Stimulated activated effector memory CD8-positive, alpha-beta T cell treated with anti-CD3 and anti-CD28 coated beads, Interleukin-12 subunit alpha, Interleukin-12 subunit beta, amount 100 ng/mL, for 72 hours (primary cell): ENCODE measurements at places on chromosomes 1 and 21.

DNA sequence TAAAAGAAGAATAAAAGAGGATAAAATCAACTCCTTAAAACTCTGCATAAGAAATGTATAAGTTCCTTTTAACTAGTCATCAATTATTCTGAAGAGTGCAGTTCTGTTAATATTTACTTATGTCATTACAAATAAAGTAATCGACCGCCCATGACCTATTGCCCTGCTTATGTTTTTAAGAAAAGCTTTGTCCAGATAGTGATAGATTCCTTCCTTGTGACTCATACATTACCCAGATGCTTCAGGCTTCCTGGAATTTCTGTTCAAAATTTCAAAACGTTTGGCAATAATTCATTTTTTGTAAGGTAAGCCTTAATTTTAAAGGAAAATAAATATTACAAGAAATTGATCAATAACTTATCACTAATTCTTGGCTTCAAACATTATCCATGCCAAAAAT is 918.2 kb upstream of the ADGRL2 start:
- no peak for DNase-seq

- peak; percentile 51 for DNase-seq
These were observed 1.9 kb downstream of the S100A11 start for GRCh38 chr1:152034654-152035538.

DNA sequence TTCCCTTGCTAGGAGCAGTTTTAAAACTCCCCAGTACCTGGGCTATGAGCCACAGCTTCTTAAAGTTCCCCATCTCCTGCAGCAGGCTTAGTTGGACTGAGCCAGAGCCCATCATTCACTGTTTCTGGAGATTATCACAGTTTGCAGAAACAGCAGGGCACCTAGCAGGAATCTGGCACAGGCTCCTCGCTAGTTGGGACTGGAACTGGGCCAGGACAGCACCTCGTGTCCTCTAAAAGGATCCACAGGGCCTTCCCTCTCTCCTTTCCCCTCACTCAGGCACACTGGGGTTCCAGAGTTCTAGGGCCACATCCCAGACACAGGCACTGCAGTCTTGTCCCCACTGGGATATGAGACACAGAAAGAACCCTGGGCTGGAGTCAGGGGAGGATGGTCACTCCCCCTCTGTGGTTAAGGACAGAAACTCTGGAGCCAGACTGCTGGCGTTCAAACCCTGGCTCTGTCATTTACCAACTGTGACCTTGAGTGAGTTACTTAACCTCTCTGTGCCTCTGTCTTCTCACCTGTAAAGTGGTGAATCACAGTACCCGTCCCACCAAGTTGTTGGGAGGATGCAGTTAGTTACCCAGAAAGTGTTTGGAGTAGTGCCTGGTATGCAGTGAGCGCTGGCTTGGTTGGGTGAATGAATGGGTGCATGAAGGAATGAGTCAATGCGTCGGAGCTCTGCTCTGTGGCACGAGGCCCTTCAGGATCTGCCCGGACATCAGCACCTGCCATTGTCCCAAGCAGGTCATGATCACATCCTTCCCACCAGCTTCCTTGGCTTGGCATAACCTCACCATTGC is 18.8 kb upstream of the ECE1 start:
- no peak for DNase-seq

DNA sequence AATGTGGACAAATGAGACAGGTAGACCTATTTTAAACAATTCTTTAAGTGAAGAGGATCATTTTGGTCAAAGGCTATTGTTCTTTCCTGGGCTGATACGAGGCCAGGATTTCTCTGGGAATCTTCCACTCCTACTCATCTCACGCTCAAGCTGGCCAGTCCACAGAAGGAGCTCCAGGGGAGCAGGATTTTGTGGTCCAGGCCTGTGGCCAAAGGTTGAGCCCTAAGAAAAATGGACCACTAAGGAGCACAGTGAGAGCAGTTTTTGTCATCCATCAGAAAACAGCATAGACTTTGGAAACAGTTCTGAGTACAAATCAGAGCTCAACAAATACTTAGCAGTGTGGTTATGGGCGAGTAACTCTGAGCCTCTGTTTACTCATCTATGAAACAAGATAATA is 260.2 kb upstream of the RUNX1 start:
- peak; percentile 17 for DNase-seq
